ENCODE measurements at places on chromosomes 3 and 15.

GRCh38 chr3:189790658-189791057 lies 159.5 kb downstream of the TP63 start:
- no peak for DNase-seq

DNA sequence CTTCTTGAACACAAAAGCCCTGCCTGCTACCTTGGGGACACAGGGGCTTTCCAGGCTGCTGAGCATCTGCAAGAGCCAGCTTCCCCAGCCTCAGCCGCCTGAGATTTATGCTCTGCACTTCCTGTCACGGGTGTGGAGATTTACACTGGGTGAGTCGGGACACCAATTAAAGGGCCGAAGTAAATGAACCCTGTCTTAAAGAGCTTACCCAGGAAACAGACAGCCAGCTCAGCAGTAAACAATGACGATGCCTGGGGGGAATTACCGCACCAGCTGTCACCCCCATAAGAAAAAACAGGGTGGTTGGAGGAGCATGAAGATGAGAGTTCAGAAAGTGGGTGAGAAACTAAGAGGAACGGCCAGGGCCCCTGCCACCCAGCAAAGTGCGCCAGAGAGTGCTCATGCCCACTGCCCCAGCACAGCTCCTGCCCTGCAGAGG lies 37.5 kb upstream of the IQSEC1 start:
- no peak for DNase-seq

DNA sequence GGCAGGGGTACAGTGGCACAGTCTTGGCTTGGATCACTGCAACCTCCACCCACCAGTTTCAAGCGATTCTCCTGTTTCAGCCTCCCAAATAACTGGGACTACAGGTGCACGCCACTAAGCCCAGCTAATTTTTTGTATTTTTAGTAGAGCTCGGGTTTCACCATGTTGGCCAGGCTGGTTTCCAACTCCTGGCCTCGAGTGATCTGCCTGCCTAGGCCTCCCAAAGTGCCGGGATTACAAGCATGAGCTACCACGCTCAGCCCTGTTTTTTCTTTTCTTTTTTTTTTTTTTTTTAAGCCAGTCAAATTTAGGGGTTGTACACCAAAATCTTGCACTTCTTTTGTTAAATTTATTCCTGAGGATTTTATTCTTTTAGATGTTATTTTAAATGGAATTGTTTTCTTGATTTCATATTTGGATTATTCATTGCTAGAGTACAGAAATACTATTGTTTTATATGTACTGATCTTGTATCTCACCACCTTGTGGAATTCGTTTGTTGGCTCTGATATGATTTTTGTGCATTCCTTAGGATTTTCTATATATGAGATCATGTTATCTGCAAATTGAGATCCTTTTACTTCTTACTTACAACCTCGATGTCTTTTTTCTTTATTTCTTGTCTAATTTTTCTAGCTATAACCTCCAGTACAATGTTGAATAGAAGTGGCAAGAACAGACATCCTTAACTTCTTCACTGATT lies 65.6 kb downstream of the ZNF609 start:
- no peak for DNase-seq

DNA sequence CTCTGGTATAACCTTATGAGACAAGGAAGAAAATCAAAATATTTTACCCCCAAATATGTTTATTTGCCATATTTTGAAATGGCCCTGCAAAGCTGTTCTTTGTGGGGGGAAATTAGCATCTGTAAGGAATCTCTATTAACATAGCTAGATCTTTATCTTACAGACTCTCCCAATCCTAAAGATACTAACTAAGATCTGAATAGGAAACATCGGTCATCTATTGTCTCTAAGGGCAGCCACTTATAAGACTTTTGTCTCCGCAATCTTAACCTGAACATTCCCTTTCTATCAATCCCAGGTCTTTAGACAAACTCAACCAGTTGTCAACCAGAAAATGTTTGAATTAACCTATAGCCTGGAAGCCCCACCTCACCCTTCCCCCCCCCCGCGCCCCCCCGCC lies 21.2 kb downstream of the UMPS start:
- DNase-seq, result no peak

DNA sequence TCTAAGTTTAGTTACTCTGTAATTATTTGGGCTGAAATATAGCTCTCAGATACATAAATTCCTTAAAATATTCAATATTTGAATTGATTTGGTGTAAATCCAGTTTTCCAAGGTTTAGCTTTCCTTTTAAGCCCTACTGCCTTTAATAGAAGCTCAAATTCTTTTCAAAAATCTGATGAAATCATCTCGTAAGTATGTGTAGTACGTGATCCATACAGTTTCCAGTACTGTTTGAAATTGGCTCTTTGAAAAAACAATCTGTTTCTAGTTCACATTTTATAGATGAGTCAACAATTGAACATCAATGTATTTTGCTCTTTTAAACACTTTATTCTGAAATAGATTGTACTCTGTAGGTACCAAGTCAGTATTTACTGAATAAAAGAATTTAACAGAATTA lies 84.2 kb downstream of the LRRC49 start:
- no peak for DNase-seq

DNA sequence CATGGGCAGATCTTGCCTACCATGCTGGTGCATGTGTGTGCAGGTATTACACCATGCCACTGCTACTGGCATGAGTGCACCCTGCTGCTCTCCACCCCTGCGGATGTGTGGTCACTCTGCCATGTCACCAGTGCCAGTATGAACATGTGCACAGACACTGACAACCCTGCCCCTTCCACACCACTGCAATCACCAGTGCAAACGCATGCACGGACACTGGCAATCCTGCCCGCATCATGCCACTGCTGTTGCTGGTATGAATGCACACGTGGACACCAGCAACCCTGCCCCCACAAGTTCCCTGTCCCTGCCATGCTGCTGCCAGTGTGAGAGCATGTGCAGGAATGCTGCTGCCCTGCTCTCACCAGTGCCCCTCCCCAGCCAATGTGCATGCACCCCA lies 24.8 kb upstream of the TUBGCP5 start:
- DNase-seq, result no peak

GRCh38 chr3:195133013-195133412 lies 137.9 kb downstream of the XXYLT1 start:
- DNase-seq, result no peak

DNA sequence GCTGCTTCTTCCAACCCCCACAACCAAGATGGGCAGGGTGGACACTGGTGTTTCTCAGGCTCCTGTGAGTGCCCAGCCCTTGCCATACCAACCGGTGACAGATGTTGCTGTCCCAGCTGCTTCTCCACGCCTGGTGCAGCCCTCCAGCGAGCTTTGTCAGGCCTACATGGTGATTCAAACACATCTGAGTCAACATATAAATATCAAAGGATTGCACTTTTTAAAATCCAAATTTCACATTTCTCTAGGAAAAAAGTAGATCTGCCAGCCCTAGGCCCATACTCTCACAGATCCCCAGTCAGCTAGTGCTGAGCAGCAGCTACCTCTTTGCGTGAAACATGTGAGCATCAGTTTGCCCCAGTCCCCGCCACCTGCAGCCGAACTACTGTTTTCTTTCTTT lies 52.7 kb downstream of the RPN1 start:
- no peak for DNase-seq

- no peak for DNase-seq
Measured at GRCh38 chr15:50675535-50676144, 11.0 kb downstream of the TRPM7 start.

- DNase-seq, result no peak
Measured at GRCh38 chr3:155548195-155548594, 196.7 kb downstream of the PLCH1 start.

GRCh38 chr3:44509393-44509921 lies 32.0 kb upstream of the ZNF445 start:
- no peak for DNase-seq

GRCh38 chr3:71388535-71389120 lies 194.9 kb downstream of the FOXP1 start:
- DNase-seq, result no peak

DNA sequence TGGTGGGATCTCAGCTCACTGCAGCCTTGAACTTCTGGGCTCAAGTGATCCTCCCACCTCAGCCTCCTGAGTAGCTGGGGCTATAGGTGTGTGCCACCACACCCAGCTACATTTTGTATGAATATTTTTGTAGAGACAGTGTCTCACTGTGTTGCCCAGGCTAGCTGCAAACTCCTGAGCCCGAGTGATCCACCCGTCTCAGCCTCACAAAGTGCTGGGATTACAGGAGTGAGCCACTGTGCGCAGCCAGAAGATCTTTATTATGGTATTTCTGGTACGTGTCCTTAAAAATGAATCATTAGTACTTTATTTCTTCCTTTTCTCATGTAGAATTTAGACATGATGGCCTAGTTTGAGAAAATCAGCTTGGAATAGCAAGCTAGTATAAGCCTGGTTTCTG lies 153.3 kb downstream of the BCHE start:
- no peak for DNase-seq

DNA sequence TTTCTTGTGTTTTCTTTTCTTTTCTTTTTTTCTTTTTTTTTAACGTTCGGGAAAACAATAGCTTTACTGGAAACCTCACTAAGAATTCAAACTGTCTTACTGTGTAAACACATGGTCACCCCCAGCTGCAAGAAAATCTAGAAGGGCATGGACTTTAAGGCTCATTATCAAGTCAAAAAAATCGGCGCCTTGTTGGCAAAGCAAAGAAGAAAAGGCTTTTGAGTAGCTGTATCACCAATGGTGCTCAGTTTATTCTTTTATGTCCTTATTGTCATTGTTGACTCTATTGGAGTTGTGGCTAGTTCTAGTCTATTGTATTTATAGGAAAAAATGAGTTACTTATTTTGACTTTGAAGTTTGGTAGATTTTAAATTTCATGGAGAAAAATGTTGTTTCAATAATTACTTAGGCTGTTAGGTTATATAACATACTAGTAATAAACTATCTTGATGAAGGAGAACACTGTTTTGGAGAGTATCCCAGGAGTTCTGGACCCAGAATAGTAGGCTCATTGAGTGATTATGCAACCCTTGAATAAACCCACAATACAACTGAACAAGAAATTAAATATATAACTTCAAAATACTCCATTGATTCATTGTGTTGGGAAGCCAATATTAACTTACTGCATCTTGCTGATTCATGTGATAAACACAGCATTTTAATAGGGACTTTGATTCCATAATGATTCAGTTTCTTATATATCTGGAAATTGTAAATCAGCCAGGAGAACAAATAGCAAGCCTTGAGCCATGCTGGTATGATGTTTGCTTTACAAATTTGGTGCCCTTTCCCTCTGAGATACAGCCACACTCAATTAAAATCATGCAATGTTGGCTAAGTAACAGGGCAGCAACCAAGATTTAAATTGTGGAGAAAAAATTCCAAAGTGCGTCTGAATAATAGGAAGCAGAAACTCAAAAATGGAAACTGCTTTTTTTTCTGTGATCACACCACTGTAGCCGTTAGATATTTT lies 27.8 kb upstream of the GOLIM4 start:
- DNase-seq, result no peak

GRCh38 chr3:170584585-170585007 lies 1.3 kb downstream of the SLC7A14 start:
- DNase-seq, result no peak

- DNase-seq, result no peak
Measured at GRCh38 chr3:134445636-134446035, 40.1 kb downstream of the ANAPC13 start.

GRCh38 chr15:60819860-60820259 lies 340.9 kb upstream of the ICE2 start:
- DNase-seq, result no peak

- DNase-seq, result no peak
Measured at GRCh38 chr15:85430406-85431204, 50.2 kb downstream of the AKAP13 start.

GRCh38 chr3:197961582-197961945 lies 1.5 kb downstream of the LMLN start:
- no peak for DNase-seq

DNA sequence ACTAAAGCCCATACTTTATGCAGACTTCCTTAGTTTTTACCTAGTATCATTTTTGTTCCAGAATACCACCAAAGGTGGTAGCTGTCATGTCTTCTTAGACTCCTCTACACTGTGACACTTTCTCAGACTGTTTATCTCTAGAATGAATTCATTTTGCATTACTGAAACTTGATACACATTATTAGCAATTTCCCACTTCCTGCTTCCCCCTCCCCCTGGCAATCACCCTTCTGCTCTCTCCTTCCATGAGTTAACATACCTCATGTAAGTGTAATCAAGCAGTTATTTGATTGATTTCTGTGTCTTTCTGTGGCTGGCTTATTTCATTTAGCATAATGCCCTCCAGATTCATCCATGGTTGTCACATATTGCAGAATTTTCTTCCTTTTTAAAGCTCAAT lies 204.9 kb downstream of the STAG1 start:
- no peak for DNase-seq

DNA sequence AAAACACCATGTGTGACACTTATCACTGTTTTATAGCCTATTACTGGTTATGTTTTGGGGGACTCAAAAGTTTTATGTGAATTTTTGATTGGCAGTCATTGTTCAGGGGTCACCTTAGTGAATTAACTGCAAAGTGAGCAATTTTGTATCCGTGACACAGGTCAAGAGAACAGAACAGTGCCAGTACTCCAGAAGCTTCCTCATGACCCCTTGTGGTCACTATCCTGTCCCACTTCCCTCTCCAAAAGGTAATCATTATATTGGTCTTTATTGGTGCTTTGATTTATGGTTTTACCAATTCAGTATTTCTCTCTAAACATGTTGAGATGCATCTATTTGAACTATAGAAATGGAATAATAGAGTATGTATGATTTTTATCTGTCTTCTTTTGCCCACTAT lies 107.1 kb downstream of the STT3B start:
- DNase-seq, result no peak

DNA sequence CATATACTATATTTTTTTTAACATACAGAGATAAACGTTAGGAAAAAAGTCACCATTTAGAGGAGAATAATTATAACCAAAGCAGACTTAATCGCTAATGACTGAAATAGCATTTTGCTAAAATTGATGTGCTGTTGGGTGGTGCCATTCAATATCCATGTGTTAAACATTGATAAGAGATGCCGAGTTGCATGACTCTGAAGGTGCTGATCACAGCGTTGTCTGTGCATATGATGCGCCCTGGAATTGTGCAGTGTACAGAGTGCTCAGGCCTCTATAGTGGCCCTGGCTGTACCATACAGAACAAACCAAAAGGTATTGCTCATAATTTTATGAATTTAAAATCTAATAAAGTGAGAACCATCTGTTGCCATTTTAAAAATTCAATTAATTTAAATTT lies 168.3 kb downstream of the MEIS2 start:
- DNase-seq, result no peak

- DNase-seq, result no peak
Measured at GRCh38 chr3:54366007-54366750, 243.8 kb downstream of the CACNA2D3 start.

GRCh38 chr3:127606086-127606805 lies 8.0 kb downstream of the MCM2 start:
- DNase-seq, result no peak

- no peak for DNase-seq
Measured at GRCh38 chr3:189901481-189901880, 219.2 kb downstream of the P3H2 start.

All from cortex of kidney (tissue), 1 donor.